ENCODE measurements at places on chromosomes 2 and 18.

- no peak for DNase-seq
These were observed 1267.1 kb downstream of the LRP1B start for GRCh38 chr2:140863713-140864112.

GRCh38 chr2:217833439-217833838 lies 169.4 kb downstream of the TNS1 start:
- no peak for DNase-seq

GRCh38 chr2:113858764-113859163 lies 31.1 kb upstream of the ACTR3 start:
- DNase-seq, result no peak

DNA sequence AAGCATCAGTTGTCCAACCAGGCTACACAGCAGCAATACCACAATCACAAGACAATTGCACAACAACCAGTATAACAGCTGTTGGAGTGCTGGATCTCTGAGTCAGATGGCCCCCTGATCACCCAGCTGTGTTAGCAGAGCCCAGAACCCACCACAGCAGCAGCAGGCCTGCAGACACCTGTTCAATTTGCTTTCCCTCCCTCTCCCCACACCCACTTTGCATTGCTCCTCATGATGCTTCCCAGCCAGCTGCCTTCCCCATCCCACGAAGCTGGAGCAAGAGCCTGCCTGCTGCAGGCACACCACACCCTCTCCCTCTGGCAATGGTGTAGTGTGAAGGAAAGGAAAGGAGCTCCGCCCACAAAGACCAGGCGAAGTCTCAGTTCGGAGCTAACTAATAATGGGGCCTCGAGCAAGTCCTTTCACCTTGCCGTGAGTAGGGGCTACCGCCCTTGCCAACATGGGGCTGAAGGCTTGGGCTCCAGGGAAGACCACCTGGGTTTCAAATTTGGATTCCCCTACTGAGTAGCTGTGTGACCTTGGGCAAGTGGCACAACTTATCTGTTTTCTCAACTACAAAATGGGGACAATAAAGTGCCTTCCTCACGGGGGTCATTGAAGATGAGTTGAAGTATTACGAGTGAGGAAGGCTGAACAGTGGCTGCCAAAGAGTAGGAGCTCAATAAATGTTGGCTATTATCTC lies 19.4 kb upstream of the ZBTB7C start:
- DNase-seq, result no peak

DNA sequence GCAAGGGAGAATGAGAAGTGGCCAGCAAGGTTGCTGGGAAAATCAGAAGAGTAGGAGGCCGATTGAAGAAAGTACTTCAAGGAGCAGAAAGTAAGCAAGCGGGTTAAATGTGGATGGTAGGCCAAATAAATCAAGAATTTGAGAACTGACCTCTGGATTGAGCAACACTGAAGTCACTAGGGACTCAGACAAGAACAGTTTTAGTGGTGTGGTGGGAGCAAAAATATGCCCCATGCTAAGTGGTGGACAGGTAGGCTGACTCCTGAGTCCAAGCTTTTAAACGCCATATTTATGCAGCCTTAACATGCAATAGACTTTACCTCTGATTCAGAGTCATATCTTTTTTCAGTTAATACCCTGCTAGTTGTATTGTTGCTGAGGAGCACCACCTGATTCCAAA lies 4.5 kb downstream of the TRABD2A start:
- DNase-seq, result no peak

- DNase-seq, result no peak
These were observed 723.2 kb downstream of the DPP10 start for GRCh38 chr2:115165529-115166109.

- no peak for DNase-seq
These were observed 46.6 kb downstream of the SPATS2L start for GRCh38 chr2:200353120-200353519.

- no peak for DNase-seq
These were observed 529.4 kb downstream of the CCDC85A start for GRCh38 chr2:56713161-56713676.

DNA sequence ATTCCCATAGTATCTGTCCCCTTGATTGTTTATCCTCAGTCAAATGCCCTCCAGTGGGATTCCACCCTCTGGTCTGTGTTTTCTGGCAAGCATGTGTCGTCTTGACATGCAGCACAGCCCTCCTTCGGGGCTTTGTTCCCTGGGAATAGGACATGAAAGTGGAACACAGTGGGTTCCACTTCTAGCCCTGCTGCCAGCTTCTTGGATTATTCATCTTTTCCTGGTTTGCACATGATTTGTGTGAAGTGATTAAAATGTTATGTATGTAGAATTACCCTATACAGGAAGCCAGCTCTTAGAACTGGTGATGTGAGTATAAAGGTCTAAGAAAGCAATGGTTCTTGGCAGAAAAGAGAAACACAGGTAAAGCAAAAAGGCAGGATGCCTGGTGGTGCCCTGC lies 142.3 kb downstream of the TANC1 start:
- no peak for DNase-seq

DNA sequence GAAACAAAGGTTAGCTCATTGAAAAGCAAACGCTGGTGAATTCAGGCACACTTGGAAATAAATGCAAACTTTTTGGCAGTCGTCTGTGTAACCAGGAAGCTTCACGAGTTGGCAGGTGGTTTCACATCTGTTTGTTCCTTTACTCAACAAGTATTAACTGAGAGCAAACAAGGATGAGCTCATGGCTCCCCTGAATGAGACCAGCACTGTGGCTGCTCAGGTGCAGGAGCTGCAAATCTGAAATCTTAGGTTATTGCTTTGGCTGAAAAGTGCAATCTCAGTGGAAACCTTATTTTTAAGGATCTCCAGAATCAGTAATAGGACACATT lies 46.3 kb downstream of the SH3RF3 start:
- DNase-seq, result no peak

GRCh38 chr2:54473851-54474250 lies 17.7 kb downstream of the SPTBN1 start:
- DNase-seq, result no peak

DNA sequence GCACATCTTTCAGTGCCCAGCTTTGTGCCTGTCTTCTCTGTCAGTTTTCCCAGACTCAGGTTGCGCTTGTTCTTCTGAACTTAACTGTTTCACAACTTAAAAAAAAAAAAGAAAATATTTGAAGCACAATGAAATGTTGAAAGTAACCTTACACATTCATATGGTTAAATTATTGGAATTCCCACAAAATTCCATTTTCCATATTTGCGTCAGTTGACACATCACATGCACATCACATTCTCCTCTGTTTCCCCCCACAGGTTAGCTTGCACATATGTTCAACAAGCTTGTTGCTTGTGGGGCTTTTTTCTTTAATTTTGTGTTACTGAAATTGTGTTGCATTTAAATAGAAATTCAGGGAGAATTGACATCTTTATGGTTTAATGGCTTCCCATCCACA lies 8.3 kb downstream of the MYO1B start:
- DNase-seq, result no peak

GRCh38 chr2:67669766-67670165 lies 272.6 kb downstream of the ETAA1 start:
- DNase-seq, result no peak

- DNase-seq, result no peak
These were observed 26.9 kb upstream of the ASAP2 start for GRCh38 chr2:9179572-9180201.

DNA sequence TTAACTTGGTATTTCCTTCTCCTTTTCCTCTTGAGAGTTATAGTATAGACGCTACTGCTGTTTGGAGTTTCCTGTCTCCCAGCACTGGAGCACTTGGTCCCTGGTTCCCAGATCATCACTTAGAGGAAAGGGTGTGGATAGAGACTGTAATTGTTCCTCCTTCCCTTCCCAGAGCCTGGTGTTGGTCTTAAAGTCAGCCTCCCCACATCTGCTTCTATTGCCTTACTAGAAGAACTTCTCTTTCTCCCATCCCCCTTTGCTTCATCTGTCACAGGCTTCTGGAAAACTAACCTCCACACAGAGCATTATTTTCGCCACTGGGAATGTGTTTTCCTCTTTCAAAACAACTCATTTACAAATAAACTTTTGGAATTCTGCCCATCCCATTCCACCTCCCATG lies 131.0 kb downstream of the CCDC85A start:
- DNase-seq, result no peak

DNA sequence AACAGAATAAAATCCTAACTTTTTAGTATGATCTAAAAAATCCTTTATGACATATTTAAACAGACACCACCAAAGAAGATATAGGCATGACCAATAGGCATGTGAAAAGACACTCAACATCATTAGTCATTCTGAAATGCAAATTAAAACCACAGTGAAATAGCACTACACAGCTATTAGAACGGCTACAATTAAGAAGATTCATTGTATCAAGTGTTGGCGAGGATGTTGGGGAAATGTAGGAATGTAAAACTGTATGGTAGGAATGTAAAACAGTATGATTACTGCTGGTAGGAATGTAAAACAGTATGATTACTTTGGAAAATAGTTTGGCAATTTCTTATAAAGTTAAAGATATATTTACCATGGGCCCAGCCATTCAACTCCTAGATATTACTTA lies 253.3 kb upstream of the TCF4 start:
- no peak for DNase-seq

GRCh38 chr2:190812506-190813294 lies 67.9 kb upstream of the GLS start:
- DNase-seq, result no peak

GRCh38 chr2:167332358-167332757 lies 444.1 kb downstream of the XIRP2 start:
- no peak for DNase-seq

GRCh38 chr18:73662421-73662820 lies 485.2 kb downstream of the FBXO15 start:
- DNase-seq, result no peak

DNA sequence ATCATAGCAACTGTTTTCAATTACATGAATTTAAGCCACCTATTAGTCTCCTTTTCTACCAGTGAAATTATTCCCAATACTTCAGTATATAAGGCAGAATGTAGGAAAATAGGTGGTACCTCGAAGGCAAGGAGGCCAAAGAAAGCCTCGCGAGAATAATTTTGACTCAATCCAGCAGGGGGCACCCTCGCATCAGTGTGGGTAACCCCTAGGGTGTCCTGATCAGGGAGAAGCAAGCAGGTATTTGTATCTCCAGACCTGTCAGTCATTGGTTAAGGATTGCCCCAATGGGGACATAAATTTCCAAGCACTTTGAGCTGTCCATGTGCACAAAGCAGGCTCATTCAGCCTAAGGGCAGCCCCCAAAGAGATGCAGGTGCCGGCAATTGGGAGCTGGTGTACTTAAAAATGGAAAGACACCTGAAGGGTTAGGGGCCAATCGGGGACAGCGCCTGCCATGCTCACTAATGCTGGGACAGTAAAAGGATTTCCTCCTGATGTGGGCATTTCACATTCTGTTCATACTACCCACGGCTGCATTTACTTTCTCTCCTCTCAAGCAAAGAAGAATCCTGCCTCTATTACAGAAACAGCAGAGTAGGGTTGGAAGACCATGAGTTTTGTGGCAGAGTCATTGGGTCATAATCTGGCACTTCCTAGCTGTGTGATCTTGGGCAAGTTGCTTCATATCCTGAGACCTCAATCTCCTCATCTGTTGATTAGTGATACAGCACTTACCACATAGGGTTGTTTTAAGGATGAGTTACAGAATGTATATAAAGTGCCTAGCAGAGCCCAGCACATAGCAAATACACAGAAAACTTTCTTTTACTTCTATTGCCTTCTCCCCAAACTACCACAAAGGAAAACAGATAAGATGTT lies 136.1 kb downstream of the ICOS start:
- no peak for DNase-seq

- DNase-seq, result no peak
These were observed 21.1 kb upstream of the NABP1 start for GRCh38 chr2:191656792-191657191.

DNA sequence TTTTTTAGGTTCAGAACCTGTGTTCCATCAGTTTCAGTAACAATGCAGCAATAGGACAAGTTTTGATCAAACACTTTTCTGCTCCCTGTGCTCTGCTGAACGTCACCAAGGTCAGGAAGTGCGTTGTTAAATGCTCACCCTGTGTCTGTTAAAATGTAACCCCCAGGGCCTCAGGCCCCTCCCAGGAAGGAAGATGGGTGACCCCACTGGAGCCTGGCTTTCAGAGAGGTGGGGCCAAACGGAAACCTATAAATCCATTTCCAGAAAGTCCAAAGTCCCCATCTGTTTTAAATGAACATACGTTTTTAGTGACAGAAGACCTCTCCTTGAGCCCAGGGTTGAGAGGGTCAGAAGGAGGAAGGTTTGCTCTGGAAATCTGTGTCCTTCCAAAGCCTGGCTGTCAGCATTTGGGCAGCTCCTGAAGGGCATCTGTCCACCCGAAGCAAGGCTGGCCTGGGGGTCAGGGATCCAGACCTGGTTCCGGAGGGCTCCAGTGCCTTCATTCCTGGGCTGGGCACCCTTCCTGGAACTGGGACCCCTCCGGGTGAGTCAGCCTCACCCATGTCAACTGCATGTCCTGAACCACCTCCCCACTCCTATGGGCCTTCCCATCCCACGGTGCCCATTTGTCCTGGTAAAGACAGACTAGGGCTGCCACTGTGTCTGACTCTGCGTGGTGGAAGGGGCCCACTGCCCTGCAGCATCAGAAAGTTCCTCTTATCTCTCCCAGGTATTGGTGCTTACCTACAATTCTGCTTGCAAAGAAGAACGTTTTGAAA lies 117.4 kb upstream of the COPS8 start:
- DNase-seq, result no peak

DNA sequence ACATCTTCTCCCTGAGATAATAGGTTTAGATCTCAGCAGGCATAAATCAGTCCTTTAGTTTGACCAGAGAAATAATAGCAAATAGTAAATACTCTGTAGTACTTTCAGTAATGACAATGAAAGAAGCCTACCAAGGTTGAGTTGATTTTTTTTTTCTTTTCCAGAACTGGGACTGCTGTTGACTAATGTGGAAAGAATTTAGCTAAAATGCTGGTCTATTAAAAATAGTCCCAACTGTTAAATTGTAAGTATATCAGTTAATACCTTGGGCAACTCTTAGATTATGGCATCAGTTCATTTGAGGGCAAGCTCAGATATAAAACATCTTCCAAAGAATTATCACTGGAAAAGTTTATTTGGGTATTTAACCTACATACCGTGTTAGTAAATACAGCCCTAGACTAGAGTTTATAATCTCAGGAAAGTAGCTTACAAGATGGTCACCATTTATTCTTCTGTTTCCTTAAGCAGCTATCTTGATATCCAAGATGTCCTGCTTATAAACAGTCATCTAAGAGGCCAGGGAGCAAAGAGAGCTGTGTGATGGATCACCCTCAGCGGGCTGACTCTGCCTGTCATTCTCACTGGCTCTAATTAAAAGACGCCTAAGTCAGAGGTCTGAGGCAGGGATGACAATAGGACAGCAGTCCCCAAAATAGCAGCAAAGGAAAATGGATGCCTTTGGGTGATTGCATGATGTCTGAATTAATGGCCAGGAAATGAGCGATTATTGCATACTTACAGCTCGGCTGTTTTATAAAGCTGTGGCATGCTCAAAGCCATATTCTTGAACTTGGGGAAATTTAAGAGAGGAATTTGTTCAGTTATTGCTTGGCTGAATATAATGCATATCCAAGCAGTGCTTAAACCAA lies 121.3 kb downstream of the MTX2 start:
- no peak for DNase-seq

DNA sequence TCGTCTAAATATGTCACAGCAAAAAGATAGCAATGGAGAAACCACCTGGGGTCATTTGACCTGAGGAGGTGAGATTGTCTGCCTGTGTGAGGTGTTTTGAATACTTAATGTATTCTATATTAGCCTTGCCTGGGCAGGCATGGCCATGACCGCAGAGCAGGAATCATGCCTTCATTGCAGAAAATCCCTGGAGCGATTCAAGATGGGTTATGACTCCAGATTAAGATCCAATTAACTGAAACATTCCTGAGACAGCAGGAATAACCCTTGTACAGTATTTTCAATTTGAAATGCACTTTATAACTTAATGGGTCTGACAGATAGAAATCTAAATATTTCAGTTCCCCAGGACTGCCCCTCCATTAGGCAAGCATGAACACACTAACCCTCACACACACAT lies 227.3 kb upstream of the RAB6C start:
- no peak for DNase-seq

Data from caudate nucleus (tissue), 63 donors.